Chondrocyte (in vitro differentiated cells): ENCODE measurements at places on chromosomes 11 and 22. TPM values are rescaled to one million over a fixed set of nuclear protein-coding genes. Genes with fewer than 3 reads are reported as not detected.

- DNase-seq: no peak
Measured at GRCh38 chr22:20483771-20484170, 11.8 kb downstream of the KLHL22 start.

- DNase-seq: no peak
Measured at GRCh38 chr11:77636731-77637344, 756 bp downstream of the CLNS1A start.

GRCh38 chr11:72475381-72475780, 41.0 kb upstream of the CLPB start:
- DNase-seq: no peak

DNA sequence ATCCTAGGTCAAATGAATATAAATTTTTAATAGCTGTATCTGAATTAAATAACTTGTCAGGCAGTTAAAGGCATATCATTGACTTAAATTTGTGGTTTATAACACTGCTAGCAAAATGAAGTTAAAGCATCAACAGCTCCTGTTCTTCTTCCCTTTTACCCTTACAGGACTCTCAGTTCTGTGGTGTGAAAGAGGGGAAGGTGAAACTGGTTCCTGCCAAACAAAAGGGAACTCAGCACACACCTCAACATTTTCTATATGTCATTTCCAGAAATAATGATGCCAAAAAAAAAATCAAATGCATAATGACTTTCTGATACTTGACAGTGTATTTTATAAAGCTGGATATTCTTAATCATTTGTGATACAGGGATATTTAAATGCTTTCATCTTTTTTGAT, 21.2 kb downstream of the ARL14EP start:
- DNase-seq: no peak

GRCh38 chr11:134843020-134843419, 431.0 kb upstream of the B3GAT1 start:
- DNase-seq: no peak

- DNase-seq: no peak
Measured at GRCh38 chr11:6992026-6992425, 28.1 kb downstream of the ZNF214 start.

DNA sequence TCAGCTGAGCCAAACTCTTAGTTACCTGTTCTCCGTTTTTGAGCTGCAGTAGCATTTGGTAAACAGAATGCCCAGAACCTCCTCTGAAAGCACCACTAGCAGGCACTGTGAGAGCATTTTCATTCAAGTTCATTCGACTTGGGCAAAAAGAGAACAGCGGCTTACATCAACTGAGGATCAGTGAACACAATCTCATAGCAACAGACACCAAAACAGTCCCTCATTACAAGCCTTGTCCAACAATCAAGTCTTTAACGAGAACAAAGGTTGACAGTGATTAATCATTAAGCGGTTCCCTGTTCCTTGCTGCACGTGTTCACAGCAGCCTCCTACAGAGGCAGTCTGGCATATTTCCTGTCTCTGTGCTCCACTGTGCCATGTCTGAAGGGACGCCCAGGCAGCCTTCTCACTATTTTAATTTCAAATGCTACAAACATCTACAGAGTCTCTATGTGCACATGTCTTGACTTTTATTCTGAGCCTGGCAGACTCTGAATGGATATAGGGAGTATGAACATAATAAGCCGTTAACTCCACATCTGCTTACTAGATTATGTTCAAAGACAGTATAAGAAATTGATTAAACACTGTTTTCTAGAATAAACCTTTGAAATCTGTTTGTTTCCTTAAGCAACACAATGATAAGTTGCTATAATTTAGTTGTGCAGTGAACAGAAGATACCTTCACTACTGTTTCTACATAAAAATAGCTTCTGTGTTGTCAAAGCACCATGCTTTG, 88.3 kb upstream of the MTMR2 start:
- DNase-seq: no peak

- DNase-seq: peak; percentile 42
Measured at GRCh38 chr11:120597250-120598215, 86.0 kb downstream of the GRIK4 start.

GRCh38 chr11:10497371-10498021, 42.4 kb downstream of the AMPD3 start:
- DNase-seq: no peak

DNA sequence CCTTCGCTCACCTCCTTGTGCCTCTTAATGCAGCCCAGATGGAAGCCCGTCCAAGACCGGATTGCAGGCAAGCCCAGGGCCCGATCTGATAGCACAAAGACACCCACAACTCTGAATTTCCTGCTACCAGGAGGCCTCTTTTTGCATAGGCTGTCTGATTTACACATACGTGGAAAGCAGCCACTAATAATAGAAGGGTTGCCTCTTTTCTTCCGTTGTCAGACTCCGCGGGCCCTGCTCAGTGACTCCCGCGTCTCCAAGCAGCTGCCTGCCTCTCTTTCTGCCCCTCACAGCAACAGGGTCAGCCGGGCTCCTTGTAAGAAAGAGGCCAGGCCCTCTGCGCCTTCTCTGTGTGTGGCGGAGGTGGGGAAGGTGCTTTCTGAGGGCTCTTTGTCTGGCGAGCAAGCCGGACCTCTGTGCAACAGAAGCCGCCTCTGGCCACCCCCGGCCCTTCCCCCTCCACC, 26.7 kb downstream of the FLI1 start:
- no peak for DNase-seq

- DNase-seq: no peak
Measured at GRCh38 chr11:107493117-107493516, 35.5 kb upstream of the CWF19L2 start.

DNA sequence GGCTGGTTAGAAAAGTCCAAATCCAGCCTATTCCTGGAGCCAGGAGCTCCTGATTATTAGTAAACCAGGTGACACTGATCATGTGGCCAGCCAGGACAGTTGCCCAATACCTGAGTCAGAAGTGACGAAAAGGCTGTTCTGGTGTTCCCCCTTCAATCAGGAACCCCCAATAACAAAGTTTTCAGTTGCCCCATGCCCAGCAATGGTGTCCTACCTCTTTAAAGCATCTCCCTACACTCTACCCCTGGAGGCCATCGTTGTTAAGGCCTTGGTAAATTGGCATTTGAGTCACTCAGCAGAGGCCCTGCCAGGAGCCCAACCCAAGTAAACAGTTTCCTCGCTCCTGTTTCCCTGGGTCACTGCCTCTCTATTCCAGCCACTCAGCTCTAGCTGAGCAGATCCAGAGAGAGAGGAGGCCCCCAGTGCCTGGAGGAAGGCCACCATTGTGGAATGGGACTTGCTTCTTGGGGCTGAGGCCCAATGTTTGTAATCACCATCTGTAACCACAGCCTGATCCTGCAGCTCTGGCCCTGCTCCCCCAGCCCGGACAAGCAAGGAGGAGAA, 25.0 kb downstream of the ARHGAP1 start:
- DNase-seq: peak; percentile 35

GRCh38 chr11:9448576-9449352, 12.0 kb upstream of the ZNF143 start:
- peak; percentile 47 for DNase-seq

GRCh38 chr11:102047305-102047924, at the start of gene CFAP300:
TSS of gene CFAP300 (plus strand) at chr11:102047437. CDS start at chr11:102047471, 34 bp downstream.
- DNase-seq: peak; percentile 96

DNA sequence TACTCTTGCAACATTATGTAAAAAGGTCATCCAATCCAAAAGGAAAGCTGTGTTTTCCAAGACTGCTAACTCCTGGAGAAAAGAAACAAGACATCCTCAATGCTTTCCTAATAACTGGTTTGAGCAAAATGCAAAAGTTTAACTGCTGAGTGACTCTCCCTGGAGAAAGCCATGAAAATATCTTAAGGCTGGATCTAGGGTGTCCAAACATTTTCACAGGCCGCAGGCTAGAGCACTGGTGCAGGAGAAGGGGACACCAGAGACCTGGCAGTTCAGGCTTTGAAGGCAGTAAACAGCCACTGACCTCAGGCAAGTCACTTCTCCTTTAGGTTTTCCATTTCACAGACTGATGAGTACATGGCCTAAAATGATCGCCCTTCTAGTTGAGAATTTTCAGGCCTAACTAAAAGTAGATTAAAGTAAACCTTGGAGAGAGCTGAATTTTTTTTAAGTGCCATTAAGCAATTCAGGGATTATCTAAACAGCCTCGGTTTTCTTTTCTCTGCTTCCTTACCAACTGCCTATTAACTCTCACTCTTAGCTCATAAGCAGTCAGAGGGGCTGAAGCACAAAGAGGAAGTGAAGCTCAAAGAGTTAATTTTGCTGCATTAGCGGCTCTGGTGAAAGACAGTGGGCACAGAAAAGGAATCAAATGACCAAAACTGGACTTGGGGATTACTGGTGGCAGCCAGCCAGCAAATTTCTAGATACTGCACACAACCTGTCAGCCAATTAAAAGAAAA, 2.3 kb downstream of the CHKA start:
- DNase-seq: no peak

- DNase-seq: no peak
Measured at GRCh38 chr11:1832211-1832919, 2.4 kb upstream of the SYT8 start.

DNA sequence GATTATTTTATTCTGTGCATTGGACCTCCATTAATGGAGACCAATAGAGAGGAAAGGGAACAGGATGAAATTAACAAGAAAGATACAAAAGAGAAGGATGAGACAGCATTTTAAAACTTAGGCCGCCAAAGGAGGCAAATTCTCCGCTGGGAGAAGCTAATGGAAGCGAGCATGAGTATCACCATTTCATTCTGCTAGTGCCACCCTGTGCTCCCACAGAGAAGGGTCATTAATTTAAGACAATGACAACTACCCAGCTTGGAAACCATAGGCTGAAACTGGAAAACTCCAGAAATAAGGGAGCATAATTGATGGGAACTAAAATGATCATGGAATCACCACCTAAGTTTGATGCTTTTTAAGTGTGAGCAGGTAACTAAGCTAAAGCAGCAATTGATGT, 69.2 kb downstream of the SLC36A4 start:
- DNase-seq: no peak

GRCh38 chr11:3156282-3156660, 8.8 kb downstream of the OSBPL5 start:
- no peak for DNase-seq

- no peak for DNase-seq
Measured at GRCh38 chr22:28034760-28035401, 115.8 kb upstream of the PITPNB start.

GRCh38 chr22:41908411-41909309, 6.2 kb downstream of the SHISA8 start:
- no peak for DNase-seq

DNA sequence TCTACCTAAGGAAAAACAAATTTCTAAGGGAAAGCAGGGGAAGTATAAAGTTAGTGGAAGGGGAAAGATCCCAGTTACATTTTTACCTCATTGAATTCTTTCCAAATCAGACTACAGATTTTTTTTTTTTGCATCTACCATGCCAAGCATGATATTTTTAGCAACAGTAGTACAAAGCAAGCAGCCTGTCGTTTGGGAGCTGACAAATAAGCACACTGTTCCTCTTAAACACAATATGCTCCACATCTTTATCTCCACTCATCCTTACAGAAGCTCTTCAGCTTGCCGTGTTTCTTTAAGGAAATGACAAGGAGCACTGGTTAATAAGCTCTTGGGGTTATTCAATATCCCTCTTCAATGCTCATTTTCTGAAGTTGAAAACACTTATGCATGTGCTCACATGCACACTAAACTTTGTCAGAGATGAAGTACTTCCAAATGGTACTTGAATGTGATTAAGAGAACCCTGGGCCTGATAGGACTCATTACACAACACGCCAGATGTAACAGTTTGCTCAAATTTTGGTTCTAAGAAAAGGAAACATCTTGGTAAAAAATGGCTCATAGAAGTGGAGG, 53.8 kb downstream of the PAX6 start:
- no peak for DNase-seq

Gene IFITM10
- 39.8 to 159 TPM (median 41.2 TPM) in 3 replicates for total RNA-seq

Gene MUC6
- total RNA-seq: not detected in 3 replicates

Gene SLC22A8
- total RNA-seq: not detected in 3 replicates

Gene SMIM35
- not detected in 3 replicates for total RNA-seq

Gene AMOTL1
- 45.6 to 70.2 TPM (median 47.2 TPM) in 3 replicates for total RNA-seq

Gene TRIM29
- not detected in 3 replicates for total RNA-seq

Gene PRG2
- not detected in 3 replicates for total RNA-seq

Gene LINC01488
- not detected in 3 replicates for total RNA-seq

Gene DLG2
- total RNA-seq: 1.3 to 4.9 TPM (median 2.2 TPM) in 3 replicates

Gene TTC36
- total RNA-seq: 0.27 to 1.4 TPM in 2 of 3 replicates, not detected in the other

Gene ACTN3
- total RNA-seq: 0.07 TPM in 1 of 3 replicates, not detected in the others

Gene WNT7B
- total RNA-seq: 0.15 to 1.1 TPM (median 0.18 TPM) in 3 replicates
